ENCODE measurements at places on chromosomes 7 and 10.

- no peak for DNase-seq
Observed at GRCh38 chr7:110983822-110984456, 107.0 kb upstream of the LRRN3 start.

GRCh38 chr10:54342058-54342457 is 459.0 kb downstream of the PCDH15 start:
- no peak for DNase-seq

DNA sequence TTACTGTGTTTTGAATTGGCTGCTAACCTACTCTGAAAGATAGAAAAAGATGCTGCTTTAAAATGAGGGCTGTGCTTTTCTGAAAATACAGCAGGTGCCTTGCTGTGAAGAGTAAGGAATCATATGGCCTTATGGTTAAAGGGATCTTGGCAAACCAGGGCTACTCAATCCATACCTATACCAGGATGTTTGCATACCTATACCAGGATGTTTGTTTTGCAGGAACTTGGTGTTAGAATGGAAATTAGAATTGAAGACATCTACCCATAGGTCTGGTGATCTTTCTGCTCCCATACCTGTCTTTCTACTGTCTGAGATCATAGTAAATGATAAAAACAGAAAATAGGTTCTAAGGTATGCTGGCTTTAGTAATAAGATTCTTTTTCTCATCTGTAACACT is 200.2 kb upstream of the C7orf33 start:
- DNase-seq, result no peak

DNA sequence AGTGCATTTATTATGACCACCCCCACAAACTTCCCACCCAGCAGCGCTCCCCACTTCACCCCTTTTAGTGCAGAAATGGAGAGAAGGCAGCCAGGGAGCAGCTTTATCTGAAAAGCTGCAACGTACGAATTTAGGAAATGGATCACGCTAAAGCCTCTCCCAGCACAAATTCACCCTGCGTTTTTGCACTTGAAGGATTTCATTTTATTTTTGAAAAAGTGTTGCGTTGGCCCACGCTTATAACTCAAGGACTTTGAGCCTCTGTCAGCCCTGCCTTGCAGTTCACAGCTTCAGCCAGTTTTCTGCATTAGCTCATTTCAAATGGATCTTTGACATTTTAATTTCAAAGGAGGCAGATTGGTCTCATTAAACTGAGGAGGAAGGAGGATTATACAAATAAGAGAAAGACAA is 556.1 kb downstream of the KCNMA1 start:
- no peak for DNase-seq

- DNase-seq, result no peak
Observed at GRCh38 chr7:137881607-137882260, 35.0 kb upstream of the DGKI start.

GRCh38 chr10:1122349-1122748 is 66.2 kb downstream of the WDR37 start:
- no peak for DNase-seq

GRCh38 chr10:117619223-117619622 is 76.7 kb downstream of the EMX2 start:
- DNase-seq, result no peak

- no peak for DNase-seq
Observed at GRCh38 chr10:132193907-132194552, 7.3 kb downstream of the DPYSL4 start.

DNA sequence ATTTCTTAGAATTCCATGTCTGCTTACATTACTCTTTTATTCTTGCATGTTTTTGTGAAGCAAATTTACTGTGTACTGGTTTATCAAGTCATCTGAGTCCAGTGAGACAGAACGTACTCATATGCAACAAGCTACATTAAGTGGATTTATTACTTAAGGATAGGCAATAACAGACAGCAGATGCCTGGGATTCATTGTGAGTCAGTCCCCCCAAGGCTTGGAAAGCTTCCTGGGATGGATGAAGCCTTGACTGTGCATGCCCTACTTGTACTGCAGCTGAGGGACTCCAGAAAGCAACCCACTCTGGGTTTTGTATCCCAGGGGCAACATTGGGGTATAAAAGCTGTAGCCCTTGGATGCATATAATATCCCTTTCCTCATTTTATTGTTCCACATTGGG is 113.4 kb upstream of the RAB18 start:
- no peak for DNase-seq

GRCh38 chr7:134502463-134503371 is 24.6 kb upstream of the AKR1B10 start:
- no peak for DNase-seq

DNA sequence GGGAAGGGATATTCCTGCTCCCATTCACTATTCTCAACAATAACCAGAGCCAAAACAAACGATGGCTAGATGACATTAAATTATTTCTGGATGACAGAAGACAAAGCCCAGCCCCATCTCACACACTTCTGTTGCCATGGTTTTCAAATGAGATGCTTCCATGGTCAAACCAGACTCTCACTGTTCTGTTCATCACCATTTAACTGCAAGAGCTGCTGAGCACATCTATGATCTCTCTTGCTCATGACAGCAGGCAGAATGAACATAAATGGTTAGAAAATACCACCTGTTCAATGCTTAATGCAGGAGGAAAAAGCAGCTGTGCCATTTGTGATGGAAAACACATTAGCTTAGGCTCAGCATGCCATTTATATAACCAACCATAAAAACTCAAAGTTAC is 758.6 kb upstream of the ZWINT start:
- DNase-seq, result no peak

GRCh38 chr10:7577176-7577575 is 89.6 kb downstream of the ITIH5 start:
- no peak for DNase-seq

DNA sequence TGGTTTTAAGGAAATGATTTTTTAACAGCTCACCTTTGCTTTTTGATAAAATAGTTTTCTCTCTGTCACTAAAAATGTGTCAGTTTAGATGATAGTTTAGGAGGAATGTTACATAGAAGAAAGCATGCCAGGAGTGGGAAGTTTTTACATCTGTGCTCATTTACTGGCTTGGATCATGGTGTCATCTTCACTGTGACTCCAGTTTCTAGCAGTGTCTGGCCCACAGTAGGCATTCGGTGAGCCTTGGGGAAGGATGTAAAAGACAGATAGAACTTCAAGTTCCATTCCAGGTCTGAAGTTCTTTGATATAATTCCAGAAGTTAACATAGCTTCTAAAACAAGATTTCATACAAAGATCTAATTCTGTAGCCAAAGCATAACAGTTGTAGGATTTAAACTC is 259.2 kb downstream of the BICC1 start:
- no peak for DNase-seq

GRCh38 chr10:102710609-102711008 is 3.6 kb downstream of the ARL3 start:
- DNase-seq, result no peak

- no peak for DNase-seq
Observed at GRCh38 chr10:85995791-85996190, 370.8 kb downstream of the GRID1 start.

- DNase-seq, result no peak
Observed at GRCh38 chr7:155208681-155209477, 88.8 kb upstream of the INSIG1 start.

DNA sequence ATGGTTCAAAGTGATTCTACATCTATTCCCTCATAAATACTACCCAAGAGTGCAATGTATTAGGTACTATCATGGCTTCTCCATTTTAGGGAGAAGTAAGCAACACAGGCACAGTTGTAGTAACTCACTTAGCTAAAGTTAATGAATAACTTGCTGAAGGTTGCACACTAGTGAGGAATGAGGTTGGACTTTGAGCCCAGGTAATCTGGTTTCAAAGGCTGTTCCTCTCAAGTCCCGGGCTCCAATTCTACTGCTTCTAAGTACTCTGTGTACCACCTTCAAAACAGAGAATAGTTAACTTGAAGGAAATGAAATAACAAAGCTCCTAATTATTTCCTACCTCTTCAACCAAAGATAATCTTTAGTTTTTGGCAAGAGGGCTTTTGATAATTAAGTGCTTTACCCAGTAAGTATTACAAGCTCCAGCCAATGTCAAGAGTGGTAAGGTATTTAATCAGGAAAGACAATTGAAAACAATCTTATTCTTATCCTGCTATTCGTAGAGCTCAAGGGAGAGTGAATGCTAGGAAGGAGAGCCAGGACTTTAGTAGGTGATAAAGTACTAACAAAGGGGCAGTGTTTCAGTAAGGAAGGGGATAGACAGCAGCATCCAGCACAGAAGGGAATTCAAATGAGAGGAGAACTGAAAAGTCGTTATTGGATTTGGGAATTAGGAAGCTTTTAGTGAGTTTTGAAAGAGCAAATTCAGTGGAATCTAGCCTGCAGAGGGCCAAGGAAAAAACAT is 158.2 kb upstream of the PTPRZ1 start:
- DNase-seq, result no peak

DNA sequence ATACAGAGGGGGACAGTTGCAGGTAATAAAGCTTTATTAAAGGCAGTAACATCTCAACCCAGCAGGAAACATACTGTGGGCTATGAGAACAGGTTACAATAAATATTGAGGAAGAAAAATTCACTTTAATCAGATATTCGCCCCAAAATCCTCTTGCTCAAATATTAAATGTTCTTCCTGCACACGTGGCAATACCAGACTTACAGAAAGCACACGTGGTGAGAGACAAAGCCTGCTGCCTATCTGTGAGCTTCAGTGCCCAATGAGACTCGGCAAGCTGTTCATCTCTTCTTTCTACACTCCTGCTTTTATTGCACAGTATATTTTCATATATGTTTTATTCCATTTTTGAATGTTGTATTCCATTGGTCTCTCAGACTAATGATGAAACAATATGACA is 113.2 kb downstream of the OR13A1 start:
- no peak for DNase-seq

GRCh38 chr7:115962340-115962739 is 68.2 kb downstream of the TFEC start:
- DNase-seq, result no peak

DNA sequence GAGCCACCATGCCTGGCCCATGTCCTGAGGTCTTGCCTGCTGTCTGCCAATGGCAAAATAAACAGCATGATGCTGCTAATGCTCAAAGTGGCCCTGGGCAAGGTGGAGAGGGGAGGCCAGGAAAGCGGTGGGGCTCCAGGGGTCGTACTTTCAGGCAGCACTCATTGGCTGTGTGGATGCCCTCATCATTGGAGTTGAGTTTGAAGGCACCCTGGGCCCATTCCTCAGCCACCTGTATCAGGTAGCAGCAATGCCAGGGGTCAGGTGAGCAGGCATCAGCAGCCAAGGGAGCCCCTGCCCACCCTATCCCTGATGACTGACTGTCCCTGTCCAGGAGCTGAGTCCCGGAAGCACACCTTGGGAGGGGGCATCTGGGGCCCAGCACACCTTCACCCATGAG is 902.5 kb upstream of the ZNF722 start:
- DNase-seq, result no peak

- no peak for DNase-seq
Observed at GRCh38 chr10:63221950-63222349, 88.8 kb downstream of the NRBF2 start.

DNA sequence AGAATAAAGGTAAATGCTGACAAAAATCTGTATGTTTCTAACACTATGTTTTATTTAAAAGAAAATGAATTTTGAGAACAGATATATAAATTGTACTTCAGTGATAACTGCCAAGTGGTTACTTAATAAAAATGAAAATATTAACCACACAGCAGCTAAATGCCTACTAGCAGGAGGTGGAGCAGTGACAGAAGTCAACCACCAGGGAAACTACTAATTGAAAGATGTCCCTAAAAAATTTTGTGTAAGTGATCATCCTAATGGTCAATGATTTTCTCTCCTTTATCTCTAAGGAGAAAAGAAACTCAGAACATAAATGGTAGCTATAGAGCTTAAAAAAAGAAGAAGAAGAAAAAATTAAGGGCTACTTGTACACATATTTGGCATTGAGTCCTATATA is 22.9 kb downstream of the WNT16 start:
- DNase-seq, result no peak

DNA sequence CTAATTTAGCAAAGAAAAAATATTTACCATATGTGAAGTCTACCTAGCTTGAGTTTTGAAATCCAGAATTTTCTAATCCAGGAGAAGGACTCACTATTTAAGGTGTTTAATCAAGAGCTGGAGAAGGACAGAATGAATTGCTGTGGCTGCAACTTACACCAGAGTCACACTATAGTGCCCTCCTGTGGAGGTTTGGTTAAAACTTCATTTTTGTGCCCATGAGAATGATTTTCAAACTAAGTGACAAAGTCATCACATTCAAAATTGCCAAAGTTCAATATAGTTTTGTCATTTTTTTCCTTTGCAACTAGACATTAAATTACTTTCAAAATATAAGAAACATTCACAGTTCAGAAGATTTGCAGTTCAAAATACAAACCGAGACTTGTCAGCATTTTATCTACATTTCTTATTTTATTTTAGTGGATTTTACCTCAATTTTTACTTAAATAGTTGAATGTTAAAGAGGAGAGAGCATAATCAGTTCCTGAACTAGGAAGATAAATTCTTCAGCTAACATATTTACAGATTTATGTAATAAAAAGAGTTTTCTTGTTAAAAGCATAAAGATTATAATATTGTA is 70.7 kb downstream of the CABCOCO1 start:
- DNase-seq, result no peak

DNA sequence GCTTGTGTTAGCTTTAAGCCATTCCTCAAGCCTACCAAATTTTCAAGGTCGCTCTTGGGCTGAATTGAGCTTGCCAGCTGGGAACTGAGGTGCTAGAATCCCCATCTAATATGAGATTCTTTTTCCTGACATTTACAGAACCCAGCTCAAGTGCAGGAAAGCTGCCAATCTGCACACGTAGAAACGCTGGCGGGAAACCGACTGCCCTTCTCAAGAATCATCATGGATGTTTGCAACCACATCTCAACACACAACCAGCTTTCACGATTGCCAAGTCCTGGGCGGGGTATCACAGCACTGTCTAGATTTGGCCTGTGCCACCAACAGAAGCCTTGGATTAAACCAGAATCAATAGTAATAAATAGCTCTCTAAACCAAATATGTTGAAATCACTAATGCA is 203.7 kb downstream of the DIP2C start:
- peak; percentile 42 for DNase-seq

- DNase-seq, result no peak
Observed at GRCh38 chr10:498760-499435, 190.6 kb downstream of the DIP2C start.

DNA sequence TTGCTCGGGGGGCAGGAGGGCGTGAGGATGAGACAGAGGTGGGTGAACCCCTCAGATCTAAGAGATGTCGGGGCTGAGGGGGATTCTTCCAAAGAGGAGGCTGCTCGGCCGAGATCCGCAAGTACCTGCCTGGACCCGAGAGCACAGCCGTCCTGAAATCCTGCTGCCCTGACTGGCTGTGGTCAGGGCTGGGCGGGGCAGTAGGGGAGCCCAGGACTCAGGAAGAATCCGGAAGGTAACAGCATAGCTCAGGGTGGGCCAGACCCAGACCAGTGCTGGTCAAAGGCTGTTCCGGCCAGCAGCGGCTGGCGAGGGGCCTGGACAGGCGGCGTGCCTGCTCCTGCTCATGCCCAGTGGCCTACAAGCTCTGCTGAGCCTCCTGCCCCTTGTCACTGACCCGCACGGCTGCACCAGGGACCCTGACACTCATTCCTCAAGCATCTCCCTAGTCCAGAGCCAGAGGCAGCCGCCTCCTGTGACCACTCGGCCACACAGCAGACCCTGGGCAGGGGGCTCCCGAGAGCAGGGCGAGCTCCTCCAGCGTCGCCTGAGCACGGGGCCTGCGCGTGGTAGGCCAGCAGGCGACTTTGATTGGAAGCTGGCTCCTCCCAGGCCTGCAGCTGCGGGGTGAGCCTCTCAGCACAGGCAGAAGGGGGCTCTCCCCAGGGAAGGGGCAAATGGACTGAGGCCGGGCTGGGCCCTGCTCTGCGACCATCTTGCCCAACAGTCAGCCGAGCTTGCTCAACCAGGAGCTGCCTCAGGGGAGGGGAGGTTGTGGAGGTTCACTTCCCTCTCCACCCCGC is 3.1 kb upstream of the ADAP1 start:
- no peak for DNase-seq

- no peak for DNase-seq
Observed at GRCh38 chr10:61973906-61974305, 72.4 kb downstream of the ARID5B start.
